ENCODE measurements at places on chromosomes 2 and 18.
A peak's percentile ranks its signal among the peaks of the same experiment; 100 is the strongest.

DNA sequence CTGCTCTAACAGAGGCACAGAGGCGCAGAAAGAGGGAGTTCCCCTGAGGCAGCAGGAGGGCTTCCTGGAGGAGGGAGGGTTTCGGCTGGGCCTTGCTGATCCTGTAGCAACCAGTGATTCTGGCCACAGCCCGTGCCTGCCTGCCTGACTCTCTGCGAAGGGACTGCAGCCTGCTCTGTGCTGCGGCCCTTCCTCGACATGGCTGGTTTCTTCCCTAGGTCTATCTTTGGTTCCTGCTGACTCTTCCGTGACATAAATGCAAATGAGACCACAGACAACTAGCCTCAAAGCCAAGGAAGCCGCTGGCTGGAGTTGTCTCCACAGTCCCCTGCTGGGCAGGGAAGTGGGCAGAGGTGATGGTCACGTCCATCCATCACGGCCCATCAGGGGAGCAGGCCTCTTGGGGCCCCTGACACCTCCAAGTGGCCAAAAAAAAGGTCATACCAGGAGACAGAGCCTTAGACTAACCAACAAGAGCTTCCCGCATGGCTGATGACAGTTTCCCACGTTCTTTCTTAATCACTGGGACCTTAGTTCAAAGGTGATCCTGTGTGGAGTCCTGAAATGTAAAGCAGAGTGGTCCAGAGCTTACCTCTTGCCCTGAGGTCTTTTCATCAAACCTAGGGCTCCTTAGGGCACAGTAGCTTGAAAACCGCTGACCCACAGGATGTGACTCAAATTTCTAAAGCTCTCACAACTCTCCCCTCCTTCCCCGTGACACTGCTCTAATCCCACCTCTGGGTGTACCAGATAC lies 55.3 kb downstream of the HS1BP3 start:
- no peak for DNase-seq

GRCh38 chr18:58671111-58671631 lies at the start of gene MALT1:
Gene MALT1 (plus strand): TSS chr18:58671465. CDS start chr18:58671644, 179 bp downstream.
- DNase-seq = peak; percentile 88

DNA sequence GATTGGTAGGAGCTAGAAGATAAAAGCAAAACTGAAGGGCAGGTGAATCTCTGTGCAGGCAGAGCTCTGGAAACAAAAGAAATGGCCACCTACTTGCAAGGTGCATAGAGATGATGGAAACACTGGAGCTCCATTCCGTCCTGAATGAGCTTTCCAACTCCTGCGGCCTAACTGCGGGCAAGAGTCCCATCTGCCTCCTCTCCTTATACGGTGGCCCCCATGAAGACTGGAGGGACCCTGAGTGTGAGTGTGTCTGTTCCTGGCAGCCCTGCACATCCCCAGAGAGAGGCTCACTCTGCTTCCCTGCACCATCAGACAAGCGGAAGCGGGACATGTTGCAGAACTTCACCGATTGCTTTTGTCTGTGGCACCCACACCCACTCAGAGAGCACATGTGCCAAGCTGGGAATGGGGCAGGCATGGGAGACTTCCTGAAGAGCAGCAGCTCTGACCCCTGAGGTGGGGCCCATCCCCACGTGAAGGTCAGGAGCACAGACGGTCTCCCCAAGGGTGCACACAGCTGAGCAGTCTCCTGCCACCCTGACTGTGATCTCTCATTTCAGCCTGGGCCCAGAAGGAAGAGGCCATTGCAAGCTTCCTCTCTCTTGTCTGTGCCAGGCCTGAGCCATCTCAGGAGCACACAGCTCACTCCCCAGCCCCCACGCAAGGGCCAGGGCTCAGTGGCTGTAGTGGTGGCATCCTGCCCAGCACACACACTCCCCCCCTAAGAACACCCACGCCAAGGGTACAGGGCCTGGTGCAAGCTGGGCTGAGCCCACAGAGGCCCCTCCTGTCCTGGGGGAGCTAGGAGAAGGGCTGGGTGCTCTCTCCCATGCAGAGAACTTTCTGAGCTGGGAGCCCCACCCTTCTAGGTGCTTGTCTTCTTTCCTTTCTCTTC lies 75.3 kb downstream of the STPG4 start:
- no peak for DNase-seq

DNA sequence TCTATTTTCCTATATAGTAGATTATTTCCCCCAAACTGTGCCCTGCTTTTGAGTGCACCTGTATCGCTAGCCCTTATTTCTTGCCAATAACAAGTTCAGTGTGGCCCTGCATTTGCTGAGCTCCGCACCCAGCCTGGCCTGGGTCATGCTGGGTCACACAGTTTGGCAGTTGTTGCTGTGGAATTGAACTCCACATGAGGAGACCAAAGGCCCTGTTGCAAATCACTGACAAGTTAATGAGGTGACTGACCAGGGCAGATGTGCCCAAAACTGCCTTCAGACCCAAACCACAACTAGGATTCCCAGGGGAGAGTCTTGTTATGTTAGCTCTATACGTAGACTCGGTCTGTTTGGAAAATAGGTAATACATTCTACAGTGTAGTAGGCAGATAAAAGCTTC lies 31.0 kb downstream of the COL4A4 start:
- no peak for DNase-seq

DNA sequence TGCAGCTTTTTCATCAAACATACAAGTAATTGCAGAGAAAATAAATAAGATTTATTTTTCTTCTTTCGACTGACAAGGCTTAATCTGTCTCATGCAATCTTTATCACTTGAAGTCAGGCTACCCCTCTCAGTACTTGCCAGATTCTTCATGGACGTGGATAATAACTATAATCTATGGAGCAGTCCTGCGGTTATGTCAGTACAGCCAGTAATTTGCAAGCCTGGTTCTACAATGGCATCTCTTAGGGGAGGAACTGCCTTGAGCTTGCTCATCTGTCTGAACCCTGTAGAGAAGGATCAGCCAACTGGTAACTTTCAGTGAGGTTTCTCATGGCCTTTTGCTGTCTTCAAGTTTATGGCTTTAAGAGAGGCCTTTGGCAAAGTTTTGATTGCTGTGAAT lies 35.5 kb upstream of the LRRTM1 start:
- DNase-seq = no peak

DNA sequence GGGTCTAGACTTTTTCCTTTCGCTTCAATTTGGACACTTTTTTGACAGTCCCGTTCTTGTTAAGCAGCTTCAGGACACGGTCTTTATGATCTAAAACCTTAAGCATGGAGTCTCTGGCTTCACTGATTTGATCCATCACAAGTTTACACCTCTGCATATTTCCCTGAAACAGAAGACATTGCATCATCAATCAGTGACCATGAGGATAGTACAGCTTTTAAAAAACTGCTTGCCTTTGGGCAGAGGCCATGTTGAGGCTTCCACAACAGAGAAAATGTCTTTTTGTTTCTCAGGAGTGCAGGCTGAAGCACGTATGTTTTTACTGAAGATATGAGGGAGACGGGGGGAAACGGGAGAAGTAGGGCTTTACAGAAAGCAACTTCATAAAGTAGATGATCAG lies 56.2 kb upstream of the AMMECR1L start:
- no peak for DNase-seq

DNA sequence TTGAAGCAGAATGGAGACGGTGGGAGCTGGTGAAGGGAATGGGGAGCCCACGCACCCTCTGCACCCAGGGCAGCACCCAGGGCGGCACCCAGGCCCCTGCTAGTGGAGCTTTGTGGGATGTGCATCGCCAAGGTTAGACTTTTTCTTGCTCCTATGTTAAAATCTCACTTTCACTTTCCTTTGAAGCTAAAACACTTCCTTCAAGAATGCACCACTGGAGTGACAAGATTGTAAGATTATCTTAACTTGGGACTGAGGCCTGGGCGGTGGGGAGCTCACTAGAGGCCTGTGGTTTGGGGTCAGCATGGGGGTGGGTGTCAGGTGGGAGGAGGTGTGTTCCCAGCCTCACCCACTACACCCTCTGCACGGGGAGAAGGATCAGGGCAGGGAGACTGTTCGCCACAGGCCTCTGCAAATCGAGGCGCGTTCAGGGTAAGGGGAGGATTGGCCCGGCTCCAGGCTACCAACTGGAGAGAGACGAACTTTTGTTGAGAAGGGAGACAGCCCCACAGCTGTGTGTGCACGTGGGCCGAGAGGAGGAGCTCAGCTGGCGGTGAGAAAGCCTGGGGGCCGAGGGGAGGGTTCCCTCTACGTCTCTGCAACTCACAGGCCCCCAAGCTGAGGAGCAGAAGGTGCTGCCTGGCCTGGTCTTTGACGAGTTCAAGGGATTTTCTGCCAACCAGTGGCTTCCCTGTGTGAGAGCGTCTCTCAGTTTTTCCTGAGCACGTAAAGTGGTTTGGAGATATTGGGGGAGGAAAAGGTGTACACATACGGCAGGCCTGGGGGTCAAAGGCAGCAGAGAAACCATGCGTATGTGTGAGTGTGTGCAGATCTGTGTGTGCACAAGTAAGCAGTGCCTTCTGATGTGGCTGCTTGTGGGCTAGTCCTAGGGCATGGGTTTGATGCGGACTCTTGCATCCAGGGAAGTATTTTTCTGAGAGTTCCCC lies 147.7 kb downstream of the KLHL29 start:
- DNase-seq = no peak

DNA sequence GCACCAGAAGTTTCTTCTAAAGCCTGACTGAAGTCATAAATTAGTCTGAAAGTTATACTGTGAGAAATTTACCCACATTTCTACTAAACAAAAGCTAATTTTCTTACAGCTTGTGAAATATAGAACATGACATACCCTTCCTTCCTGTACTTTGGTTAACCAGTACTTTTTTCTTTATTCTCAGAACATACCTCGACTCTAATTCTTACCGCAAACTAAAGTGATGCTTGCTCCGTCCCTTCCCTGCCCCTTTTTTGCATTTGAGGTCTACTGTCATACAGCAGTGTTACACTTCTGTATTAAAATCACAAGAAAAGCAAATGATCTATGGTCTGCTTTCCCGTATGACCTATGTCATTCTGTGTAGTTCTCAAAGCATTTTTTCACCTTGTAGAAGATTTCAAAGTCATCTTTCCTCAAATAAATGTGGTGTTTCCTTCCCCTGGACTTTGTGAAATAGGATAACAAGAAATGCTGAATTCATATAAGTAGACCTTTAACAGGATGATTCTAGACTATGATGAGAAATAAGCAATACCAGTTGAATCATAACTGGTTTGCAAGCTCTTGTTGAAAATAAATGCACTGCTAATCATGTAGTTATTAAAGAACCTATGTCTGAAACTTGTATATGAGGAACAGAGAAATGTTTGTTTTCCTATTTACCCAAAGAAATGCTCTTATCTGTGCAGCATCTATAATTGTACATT lies 30.4 kb downstream of the CYTIP start:
- peak; percentile 39 for DNase-seq

DNA sequence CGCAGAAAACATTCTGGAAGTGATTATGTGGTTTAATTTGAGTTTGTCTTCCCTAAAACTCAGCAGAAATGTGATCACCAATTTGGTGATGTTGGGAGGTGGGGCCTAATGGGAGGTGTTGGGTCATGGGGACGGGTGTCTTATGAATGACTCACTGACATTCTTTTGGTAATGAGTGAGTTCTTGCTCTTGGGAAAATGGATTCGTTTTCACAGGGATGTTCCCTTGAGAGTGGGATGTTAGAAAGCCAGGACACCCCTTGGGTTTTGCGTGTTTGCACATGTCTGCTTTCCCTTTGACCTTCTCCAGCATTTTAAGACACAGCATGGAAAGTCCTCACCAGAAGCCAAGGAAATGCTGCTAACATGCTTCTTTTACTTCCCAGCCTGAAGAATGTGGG lies 321.5 kb upstream of the NT5C1B start:
- no peak for DNase-seq

DNA sequence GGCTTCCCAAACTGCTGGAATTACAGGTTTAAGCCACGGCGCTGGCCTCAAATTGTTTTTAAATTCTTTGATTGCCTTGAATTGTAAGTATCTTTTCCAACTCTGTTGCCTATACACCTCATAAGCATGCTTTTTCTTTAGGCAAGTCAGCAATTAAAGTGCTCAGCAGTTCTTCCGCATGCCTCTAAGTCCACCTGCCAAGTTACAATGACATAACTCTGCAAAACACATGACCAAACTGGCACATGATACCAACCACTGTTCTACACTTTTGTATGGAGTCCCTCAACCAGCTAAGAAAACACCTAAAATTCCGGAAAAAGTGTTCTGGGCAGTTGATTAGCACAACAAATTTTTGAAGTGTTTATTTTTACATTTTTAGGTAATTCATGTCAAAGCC lies 5.1 kb downstream of the TXNL4A start:
- no peak for DNase-seq

- DNase-seq = no peak
These were observed 42.0 kb upstream of the UBE2E3 start for GRCh38 chr2:180938451-180938850.

DNA sequence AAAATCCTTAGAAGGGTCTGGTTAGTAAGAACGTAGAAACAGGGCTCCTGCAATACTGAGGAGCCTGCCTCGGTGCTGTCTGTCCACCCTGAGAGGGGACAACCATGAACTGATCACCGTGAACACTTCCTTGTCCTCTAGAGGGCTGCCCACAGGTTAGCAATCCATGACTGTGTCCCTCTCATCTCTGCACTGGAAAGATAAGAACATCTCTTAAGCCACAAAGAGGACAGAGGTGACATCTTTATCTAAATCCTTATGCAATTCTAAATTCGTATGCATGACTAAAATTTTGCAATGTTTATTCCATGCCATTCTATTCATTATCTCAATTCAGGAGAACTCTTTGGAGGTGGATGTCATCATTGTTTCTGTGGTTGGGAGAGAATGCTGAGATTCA lies 12.8 kb downstream of the EFR3B start:
- DNase-seq = no peak

DNA sequence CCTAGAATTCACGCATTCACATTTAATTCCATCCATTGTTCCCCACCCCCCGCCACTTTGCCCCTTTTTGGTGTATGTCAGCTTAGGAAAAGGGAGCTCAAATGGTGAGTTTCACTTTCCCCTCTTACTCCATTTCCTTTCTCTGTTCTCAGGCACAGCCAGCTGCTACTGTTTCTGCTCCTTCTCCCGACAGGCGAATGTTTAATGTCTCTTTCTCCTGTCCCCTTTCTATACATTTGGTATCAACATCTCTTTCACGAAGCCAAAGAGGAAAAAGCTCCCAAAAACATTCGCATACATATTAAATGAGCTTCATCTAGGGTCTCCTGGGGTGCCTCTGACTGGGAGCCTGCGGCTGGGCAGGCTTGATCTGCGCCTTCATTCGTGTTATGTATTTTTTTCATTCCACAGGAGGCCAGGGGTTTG lies 124.2 kb upstream of the SATB2 start:
- DNase-seq = no peak

GRCh38 chr2:64675860-64676259 lies 22.1 kb upstream of the SERTAD2 start:
- peak; percentile 24 for DNase-seq

DNA sequence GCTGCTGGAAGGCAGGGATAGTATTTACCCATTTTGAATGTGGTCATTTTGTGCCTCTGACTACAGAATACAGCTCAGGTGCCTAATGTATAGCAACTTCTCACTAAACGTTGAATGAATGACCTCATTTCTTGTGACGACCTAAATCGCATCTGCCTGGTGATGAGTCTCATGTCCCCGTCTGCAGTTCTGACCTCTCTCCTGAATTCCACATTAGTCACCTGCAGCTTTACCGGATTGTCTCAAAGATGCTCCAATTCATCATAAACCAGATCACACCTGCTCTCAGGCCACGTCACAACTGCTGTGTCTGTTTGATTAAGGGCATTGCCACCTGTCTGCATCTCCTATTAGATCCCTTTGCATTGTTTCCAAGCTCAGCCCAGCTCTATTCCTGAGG lies 133.6 kb upstream of the MYT1L start:
- DNase-seq = no peak

GRCh38 chr2:75065402-75066008 lies 107.1 kb downstream of the POLE4 start:
- DNase-seq = no peak

Measured in activated CD8-positive, alpha-beta memory T cell treated with anti-CD3 and anti-CD28 coated beads for 4 hours (primary cell).